ENCODE measurements at places on chromosomes 16 and 17.

DNA sequence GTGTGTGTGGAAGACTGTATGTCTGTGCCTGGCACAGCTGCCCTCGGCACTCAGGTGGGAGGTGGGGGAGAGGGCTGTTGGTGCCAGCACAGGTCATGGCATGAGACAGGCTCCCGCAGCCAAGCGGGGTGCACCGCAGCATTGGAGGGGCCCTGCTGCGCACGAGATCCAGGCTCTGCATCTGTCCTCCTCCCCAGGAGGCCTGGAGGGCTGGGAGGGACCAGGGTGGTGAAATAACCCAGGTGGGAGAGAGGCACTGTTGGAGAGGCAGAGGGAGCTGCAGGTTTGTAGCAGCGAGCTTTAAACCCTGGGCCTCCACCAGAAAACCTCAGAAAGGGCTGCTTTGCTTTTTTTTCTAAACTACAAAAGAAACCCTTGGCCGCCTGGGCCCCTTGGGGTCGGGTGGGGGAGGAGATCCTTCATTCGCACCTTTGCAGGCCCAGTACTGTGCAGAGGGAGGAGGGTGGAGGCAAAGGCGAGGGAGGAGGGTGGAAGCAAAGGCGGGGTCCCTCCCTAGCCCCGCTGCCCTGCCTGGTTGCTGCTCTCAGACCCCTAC, 241.7 kb downstream of the SEC14L1 start:
- no peak for DNase-seq

DNA sequence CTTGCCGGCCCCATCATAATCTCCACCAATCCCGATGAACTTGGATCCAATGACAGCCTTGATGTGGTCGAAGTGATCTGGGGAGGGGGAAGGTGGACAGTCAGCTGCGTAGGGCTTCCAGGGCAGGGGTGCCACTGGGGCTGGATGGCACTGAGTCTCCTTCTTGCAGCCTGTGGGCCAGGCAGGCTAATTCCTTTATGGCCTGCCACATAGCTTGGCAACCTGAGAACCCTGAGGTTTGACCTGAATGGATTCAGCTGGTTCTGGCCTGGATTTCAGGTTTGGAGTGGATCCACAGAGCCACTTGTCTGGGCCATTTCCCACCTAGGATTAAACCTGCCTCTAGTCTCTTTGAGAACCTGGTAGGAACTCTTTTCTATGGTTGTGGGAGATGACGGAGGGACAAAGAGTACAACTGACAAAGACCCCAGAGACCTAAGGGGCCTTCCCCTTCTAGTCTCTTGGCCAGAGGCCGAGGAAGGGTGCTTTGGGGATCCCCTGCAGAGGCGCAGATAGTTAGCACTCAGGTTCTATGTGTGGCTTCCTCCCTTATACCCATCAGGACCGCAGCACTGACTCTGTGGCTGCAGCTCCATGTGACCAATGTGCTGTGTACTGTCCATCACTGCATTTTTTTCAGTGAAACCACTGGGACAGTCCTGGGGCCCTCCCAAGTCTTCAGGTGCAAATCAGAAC, 9.2 kb upstream of the DPEP3 start:
- DNase-seq: no peak

GRCh38 chr17:17987901-17988300, 15.2 kb downstream of the DRC3 start:
- DNase-seq: no peak

DNA sequence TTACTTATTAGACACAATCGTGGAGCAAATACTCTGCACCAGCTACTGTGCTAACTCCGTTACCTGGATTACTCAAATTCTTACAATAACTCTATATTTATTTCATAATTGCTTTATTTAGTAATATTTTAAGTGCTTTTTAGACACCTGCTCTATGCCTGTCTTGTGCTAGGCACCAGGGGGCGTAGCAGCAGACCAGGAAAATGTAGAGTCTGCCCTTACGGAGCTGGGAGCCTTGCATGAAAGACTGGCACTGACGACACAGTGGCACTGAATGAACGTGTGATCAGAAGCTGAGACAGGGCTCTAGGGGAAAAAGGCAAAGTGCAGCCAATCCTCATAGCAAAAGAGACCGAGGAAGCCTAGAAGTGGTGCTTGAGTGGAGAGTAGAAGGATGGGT, 486.5 kb downstream of the CDH13 start:
- peak; percentile 41 for DNase-seq

DNA sequence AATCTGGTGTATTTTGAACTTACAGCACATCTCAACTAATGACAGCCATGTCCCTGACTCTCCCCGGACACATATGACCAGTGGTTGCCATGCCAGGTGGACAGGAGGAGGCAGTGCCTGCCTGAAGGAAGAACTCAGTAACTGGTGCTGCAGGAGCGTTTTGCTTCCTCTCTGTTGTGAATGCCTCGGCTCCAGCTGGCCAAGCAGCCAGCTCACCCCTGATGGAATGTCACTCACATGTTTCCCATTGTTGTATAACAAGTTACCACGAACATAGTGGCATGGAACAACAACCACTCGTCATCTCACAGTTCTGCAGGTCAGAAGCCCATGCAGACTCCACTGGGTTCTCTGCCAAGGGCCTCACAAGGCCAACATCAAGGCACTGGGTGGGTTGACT, 20.1 kb upstream of the IRF8 start:
- DNase-seq: peak; percentile 77

DNA sequence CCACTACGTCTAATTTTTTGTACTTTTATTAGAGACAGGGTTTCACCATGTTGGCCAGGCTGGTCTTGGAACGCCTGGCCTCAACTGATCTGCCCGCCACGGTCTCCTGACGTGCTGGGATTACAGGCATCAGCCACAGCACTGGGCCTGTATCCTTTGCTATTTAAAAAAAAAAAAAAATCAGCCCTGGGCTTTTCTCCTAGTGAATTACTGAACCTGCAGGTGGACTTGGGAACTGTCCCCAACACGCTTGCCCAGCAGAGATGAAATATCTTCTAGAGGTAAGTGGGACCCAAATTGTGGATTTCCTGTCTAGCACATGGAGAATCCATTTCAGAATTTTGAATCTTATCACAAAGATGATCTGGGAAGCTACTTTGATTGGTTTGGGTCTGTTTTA, 14.8 kb downstream of the CNOT1 start:
- peak; percentile 30 for DNase-seq

DNA sequence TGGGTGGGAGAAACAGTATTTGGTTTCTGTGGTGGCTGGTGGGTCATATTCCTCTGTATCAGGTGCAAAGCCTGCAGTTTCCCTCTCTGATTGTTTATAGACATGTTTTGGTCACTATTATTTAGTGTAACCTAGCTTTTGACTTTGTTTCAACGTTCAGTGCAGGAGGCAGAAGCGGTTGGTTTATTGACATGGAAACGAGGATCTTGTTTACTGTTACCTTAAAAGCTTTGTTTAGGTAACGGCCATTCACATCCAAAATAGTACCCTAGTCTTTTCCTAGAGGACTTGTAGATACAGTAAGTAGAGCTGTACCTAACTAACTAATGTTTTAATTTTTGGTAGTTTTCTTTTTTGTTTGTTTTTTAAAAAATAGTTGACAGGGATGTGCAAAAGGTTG, 3.5 kb downstream of the MSI2 start:
- no peak for DNase-seq

DNA sequence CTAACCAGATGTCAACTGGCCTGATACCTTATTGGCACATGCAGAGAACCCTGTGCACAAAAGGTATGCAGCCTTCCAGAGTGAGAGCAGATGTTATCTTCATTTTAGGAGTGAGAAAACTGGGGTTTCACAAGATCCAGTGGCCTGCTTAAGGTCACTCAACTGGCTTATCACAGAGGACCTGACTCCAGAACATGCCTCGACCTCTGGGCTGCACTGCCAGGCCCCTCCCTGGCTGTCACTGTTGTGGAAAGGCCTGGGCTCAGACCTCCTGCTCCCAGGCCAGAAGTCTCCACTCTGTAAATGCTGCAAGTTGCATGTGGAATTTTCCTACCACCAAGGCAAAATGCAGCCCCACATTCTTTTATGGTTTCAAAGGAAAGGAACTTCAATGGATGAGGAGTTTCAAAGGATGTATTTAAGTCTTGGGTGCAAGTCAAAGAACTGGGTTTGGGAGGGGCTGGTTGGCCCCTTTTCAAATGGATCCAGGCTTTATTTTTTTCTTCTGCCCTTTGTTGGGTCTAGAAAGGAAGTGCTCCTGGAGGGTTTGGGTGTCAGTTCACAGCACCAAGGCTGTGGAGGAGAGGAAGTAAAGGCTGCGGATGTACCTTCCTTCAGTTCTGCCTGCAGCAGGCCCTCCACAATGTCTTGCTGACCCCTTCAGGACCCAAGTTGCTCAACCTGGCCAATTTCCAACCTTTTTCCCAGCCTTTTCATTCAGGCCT, 30.4 kb upstream of the SMPD3 start:
- DNase-seq: no peak

GRCh38 chr17:79810130-79811010, 13.5 kb upstream of the CBX8 start:
- peak; percentile 86 for DNase-seq

GRCh38 chr16:71526111-71526631, at the start of gene CHST4:
Gene CHST4, plus strand, starts transcription at chr16:71526426. Its CDS starts 10,252 bp downstream, at chr16:71536678.
- DNase-seq: peak; percentile 77

GRCh38 chr16:81447383-81448101, 2.9 kb downstream of the CMIP start:
- no peak for DNase-seq

- DNase-seq: peak; percentile 75
These were observed 512 bp downstream of the AKAP1 start for GRCh38 chr17:57085448-57086068.

- no peak for DNase-seq
These were observed 38.5 kb downstream of the MSI2 start for GRCh38 chr17:57294629-57295501.

GRCh38 chr17:44197980-44198720, 1.5 kb downstream of the ATXN7L3 start:
- peak; percentile 84 for DNase-seq

DNA sequence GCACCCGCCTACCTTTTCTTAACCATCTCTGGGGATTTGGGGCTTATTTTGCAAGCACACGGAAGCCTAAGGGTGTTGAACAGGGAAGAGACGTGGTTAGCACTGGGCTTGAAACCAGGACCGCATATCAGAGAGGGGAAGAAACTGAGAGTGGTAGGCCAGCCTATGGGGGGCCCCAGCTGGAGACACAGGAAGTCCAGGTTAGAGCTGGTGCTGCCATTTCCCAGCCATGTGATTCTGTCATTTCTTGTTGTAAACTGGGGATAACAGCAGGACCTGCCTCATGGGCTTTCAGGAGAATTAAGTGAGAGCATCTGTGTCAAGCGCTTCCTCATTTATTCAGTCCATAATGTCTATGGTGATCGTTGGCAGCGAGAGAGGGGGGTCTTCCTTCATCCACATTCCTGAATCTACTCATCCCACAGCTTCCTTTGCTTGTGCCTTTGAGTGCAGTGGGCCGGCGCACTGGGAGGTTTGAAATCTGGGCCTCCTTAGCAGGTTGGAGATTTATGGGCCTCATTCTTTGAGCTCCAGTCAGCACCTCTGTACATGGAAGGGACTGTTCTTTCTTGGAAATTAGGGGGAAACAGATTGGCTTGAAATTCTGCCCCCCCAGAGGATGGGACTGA, 20.1 kb downstream of the NKD1 start:
- DNase-seq: no peak

- no peak for DNase-seq
These were observed 15.9 kb upstream of the SLC38A10 start for GRCh38 chr17:81310949-81311550.

DNA sequence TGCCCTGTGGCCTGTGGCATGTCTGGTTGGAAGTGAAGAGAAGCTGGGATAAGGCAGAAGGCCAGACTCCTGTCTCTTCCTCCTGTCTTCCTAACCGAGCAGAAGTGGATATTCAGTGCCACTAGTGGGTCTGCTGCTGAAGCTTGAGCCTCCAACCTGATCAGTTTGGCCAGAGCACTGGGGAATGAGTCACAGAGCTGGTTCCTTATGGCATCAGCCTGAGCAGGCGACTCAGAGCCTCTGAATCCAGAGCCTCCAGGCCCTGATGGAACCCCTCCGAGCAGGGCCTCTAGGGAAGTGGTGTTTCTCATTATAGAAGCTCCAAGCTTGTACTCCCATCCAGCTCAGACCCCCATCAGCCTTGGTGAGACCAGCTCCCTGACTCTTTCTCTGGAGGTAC, 2.0 kb downstream of the WSCD1 start:
- peak; percentile 42 for DNase-seq

GRCh38 chr16:66503030-66503429, 46.9 kb downstream of the TK2 start:
- peak; percentile 32 for DNase-seq

DNA sequence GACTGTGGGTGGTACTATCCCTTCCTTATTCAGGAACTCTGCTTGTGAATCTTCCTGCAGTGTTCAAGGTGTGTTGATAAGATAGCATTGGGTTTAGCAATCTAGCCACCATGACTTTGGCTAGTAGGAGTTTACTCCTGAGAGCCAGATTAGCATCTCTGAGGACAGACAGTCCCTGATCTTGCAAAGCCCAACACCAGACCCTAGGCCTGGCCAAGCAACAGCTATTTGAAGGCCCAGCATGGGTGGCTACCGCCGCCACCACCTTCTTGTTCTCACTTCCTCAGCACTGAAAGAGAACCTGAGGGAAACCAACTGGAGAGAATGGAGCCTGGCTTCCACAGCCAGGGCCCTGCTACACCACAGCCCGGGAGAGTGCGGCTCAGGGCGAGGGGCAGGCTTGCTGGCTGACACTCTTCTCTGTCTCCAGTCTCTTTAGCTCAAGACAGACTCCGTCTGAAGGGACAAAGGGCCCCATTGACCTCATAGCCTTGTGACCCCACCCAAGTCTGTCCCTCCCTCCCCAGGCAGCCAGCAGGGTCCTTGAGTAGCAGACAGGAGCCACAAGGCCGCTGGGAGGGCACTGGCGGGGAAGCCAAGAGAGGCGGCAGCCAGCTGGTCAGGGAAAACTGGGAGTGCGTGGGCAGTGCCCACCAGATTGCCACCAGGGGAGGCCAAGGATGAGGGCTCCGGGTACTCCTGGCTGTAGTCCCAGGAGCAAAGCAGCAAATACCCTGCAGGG, 10.9 kb upstream of the ARHGAP23 start:
- DNase-seq: no peak

DNA sequence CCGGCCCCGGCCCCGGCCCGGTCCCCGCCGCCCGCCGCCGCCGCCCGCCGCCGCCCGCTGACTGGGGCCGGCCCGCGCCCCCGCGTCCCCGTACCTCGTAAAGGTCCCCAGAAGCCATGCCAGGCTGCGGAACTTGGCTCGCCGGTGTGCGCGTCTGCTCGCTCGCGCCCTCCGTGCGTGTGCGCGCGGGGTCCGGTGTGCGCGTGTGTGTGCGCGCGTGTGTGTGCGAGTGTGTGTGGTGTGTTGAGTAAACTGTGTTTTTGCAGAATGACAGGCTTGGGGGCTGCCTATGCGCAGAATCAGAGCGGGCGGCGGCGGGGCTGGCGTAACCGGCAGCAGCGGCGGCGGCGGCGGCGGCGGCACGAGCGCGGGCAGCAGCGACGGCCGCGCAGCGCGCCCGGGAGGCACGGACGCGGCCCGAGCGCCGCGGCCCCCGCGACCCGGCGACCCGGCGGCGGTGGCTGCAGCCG, 307 bp downstream of the CDYL2 start:
- DNase-seq: peak; percentile 72
